ENCODE measurements at places on chromosomes 5 and 9.

- DNase-seq = peak; percentile 35
These were observed 70.8 kb upstream of the CDKN2B start for GRCh38 chr9:22079873-22080341.

DNA sequence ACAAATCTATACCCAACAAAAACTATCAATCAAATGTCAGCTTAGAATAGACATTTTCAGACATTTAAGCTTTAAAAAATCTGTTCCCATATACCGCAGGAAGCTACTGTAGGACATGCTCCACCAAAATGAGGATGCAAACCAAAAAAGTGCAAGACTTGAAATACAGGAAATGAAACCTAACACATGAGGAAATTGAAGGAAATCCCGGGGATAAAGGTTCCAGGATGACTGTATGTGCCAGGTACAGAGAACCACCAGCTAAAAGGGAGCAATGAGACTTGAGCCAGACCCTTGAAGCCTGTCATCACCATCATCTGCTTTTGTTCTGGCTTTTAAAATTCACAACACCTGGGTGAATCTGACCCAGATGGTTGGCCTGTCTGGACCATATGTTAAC is 21.4 kb downstream of the DIAPH1 start:
- DNase-seq = no peak

DNA sequence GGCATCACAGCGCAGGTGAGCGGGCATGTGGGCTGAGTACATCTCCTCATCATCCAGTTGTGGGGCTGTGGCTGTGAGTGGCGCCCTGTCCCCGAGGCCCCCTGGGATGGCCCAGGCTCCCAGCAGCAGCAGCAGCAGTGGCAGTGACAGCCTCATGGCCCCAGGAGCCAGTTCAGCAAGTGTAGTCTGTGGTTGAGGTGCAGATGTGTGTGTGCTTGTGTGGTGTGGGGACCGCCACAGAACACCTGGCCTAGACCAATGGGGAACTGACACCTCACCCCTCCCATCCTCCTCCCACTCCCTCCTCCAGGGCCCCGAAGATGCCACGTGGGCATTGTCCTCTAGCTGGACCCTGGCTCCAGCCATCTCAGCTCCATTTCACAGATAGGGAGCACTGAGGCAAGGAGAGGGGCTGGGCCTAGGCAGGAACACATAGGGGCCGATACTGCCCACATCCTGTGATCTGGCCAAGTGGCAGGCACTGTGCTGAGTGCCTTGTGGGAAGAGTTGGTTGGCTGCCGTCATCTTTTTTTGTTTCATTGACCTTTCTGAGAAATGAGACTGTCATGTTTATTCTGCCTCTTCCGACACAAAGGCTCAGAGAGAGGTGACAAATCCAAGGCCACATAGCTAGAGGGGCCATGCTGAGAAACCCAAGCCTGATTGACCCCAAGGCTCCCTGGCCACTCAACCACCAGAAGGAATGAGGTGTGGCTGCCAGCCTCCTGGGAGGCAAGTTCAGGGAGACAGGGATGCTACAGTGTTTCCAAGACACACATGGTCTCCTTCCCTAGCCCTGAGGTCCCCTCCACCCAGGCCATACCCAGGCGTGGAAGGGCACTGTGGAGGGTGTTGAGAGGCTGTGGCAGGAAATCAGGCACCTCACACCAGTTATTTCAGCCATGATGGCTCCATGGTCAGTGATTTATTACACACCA is at the start of gene MZB1:
Gene MZB1 (minus strand): TSS at position 213 of the 938 bp plus-strand sequence. CDS start 57 bp downstream, at position 156.
- no peak for DNase-seq

DNA sequence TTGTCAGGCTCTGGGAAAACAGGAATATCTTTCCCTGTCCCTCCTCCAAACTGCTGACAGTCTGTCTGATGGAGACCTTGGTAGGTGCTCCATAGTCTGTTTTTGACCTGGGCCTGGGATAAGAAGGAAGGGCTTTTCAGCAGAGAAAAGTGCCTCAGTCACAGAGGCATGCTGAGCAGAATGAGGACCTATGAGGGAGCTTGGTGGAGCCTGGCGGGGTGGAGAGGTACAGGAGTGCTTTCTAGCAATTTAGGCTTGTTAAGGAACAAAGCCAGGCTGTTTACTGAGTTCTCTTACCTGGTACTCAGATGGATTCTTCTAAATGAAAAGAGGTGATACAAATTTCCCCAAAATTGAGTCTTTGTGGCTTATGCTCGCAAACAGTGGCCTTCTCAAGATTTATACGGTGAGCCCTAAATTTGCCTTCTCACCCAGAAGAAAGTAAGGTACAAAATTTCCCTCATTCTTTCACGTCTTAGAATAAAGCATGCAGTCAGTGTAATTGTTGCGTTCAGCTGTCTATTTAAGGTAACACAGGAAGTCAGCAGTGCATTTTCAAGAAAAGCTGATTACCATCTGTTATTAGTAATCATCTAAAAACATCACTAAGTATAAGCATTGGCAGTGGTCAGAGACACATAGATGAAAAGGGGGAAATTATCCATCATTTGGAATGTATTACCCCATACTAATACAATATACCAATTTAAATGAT is 28.6 kb upstream of the IL13 start:
- no peak for DNase-seq

- DNase-seq = no peak
These were observed 141.1 kb upstream of the SMIM23 start for GRCh38 chr5:171644536-171644935.

DNA sequence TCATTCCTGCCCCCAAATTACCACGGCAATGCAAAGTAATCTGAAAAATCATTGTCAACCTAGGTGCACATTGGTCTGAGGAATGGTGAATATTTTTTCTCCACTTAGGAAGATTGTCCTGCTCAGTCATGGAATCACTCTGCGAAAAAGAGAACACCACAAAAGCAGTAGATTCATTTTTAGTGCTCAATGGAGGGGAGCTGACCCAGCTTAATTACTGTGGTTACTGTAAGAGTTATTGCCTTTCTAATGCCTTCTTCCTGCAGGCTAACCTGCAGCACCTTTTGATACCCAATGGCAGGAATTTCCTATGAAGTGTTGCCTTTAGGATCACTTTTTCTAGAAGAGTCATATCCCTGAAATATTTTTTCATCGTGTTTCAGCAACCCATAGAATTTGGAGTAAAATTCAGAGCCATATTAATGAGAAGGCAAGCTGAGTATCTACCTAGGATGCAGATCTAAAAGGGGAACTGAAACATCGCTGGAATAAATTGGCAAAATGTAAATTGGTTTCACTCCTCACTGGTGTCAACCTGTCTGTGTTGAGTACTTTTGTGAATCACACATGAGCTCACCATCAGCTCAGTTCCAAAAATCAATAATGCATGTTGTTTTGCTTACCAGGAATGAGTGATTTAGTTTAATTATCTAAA is 464.5 kb downstream of the CSNK1G3 start:
- no peak for DNase-seq

DNA sequence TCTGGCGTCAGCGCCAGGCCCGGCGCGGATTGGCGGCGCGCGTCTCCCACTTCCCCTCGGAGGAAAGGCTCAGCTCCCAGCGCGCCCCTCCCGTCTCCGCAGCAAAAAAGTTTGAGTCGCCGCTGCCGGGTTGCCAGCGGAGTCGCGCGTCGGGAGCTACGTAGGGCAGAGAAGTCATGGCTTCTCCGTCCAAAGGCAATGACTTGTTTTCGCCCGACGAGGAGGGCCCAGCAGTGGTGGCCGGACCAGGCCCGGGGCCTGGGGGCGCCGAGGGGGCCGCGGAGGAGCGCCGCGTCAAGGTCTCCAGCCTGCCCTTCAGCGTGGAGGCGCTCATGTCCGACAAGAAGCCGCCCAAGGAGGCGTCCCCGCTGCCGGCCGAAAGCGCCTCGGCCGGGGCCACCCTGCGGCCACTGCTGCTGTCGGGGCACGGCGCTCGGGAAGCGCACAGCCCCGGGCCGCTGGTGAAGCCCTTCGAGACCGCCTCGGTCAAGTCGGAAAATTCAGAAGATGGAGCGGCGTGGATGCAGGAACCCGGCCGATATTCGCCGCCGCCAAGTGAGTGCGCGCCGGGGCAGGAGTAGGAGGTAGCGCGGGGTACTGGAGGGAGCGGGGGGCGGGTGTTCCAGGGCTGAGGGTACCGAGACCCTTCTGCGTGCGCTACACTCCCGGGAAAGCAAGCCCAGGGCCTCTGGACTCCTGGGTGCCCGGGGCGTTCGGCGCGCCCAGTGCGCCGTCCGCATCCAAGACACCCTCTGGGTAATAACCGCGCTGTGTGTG is at the start of gene MSX2:
Gene MSX2 (plus strand): TSS at position 99 of the 777 bp plus-strand sequence. CDS start 78 bp downstream, at position 177.
- DNase-seq = peak; percentile 87

- DNase-seq = no peak
These were observed 609.2 kb downstream of the CSNK1G3 start for GRCh38 chr5:124121198-124121597.

GRCh38 chr9:69554945-69555344 is 117.2 kb downstream of the APBA1 start:
- no peak for DNase-seq

- DNase-seq = no peak
These were observed 231.2 kb downstream of the EBF1 start for GRCh38 chr5:158868546-158868945.

GRCh38 chr5:153700940-153701339 is 210.5 kb downstream of the GRIA1 start:
- DNase-seq = no peak

- peak; percentile 60 for DNase-seq
These were observed 20.4 kb downstream of the ANKS6 start for GRCh38 chr9:98775831-98776441.

DNA sequence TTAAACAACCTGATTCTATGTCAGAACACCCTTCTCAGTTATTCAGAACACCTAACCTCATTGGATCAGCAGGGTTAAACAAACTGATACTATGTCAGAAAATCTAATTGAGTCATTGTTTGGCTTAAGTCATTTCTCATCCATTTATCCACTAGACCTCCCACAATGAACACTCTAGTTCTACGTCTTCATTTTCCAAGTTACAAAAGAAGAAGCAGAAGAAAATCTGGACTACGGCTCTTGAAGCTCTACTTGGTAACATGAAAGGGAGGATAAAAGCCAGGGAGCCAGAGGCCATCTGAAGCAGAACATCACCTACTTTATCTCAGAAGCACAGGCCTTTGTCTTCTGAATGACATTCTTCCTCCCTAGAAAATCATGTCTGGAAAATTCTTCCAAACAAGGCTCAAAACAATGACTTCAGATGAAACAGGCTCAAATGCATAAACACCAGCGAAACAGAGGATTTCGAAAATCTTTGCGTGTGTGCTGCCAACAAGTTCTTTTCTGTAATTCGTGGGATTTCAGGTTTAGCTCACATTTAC is 35.4 kb upstream of the TGFBI start:
- DNase-seq = no peak

- no peak for DNase-seq
These were observed 96.1 kb upstream of the RASGRF2 start for GRCh38 chr5:80864109-80864508.

GRCh38 chr5:159332800-159333544 is 2.7 kb upstream of the IL12B start:
- no peak for DNase-seq

DNA sequence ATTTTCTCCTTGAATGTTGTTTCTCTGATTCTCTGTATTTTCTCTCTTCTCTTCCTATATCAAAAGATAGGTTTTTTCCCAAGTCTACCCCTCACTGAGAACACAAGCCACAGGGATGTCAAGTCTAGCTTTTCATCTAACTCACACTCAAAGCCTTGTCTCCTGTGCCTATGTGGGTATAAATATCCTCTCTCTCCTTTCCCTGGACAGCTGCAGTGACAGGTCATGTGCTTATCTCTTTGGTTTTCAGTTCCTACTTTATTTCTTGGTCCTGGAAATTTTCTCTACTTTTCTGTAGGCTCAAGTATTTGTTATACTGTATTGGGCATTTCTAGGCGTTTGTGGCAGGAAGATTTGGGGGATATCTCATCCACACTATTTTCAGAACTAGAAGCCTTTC is 182.4 kb upstream of the MVB12B start:
- no peak for DNase-seq

GRCh38 chr9:95754533-95755420 is 120.7 kb upstream of the ERCC6L2 start:
- no peak for DNase-seq

GRCh38 chr9:6902423-6902822 is 144.7 kb downstream of the KDM4C start:
- DNase-seq = no peak

- DNase-seq = no peak
These were observed 87.0 kb downstream of the IQGAP2 start for GRCh38 chr5:76489877-76490688.

- no peak for DNase-seq
These were observed 136.1 kb downstream of the UGCG start for GRCh38 chr9:112032743-112033142.

- no peak for DNase-seq
These were observed 29.0 kb downstream of the KLF9 start for GRCh38 chr9:70385426-70385825.

GRCh38 chr5:84286662-84287061 is 98.0 kb downstream of the EDIL3 start:
- no peak for DNase-seq

- no peak for DNase-seq
These were observed 3.7 kb downstream of the IL3 start for GRCh38 chr5:132064140-132064539.

- no peak for DNase-seq
These were observed 21.2 kb downstream of the ABLIM3 start for GRCh38 chr5:149162401-149163084.

- no peak for DNase-seq
These were observed 307.8 kb upstream of the PAPPA start for GRCh38 chr9:115845648-115846312.

GRCh38 chr9:33846231-33846630 is 29.3 kb downstream of the UBE2R2 start:
- DNase-seq = no peak

GRCh38 chr5:143400541-143401226 is 2.8 kb downstream of the NR3C1 start:
- DNase-seq = peak; percentile 57

- DNase-seq = peak; percentile 38
These were observed at the start of gene ABLIM3 for GRCh38 chr5:149141224-149141956. ABLIM3 (plus strand) TSS chr5:149141493; CDS start chr5:149142096, 603 bp downstream.

- peak; percentile 33 for DNase-seq
These were observed 512.2 kb downstream of the ZNF608 start for GRCh38 chr5:124234022-124234769.

- DNase-seq = no peak
These were observed 47.9 kb upstream of the GABRA6 start for GRCh38 chr5:161637591-161637990.

DNA sequence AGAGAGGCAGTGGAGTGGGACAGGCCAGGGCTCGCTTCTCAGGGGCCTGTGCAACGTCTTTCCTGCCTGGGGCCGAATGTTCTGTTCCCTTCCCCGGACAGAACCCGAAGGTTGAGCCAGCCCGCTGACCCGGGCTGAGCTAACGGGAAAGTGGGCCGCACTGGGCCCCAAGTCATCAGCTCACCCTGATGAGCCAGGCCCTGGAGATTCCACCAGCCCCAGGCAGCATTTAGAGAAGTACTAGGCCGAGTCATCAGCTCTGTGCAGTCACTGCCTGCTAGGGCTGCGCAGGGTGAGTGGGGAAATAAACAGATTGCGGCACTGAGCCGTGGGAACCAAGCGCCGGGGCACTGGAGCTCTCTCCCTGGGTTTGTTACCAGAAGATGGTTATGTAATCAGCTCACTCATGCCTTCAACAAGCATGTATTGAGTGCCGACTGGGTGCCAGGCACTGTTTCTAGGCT is 29.1 kb upstream of the DUSP1 start:
- no peak for DNase-seq

- DNase-seq = no peak
These were observed at the start of gene NEK6 for GRCh38 chr9:124257844-124258606. NEK6 (plus strand) TSS chr9:124257949; CDS start chr9:124301965, 44,016 bp downstream.

All from muscle of arm (tissue), 14 donors.